ENCODE measurements at places on chromosomes 4 and X. TPM values are rescaled to one million over a fixed set of nuclear protein-coding genes. Genes with fewer than 3 reads are reported as not detected.

The MAGEA8 gene
- not detected for polyA plus RNA-seq

GRCh38 chr4:16205298-16206164 lies 20.7 kb downstream of the TAPT1 start:
- DNase-seq = no peak

The NPFFR2 gene
- 1.4 TPM for polyA plus RNA-seq

GRCh38 chr4:98688411-98689290 lies 30.2 kb upstream of the TSPAN5 start:
- DNase-seq = no peak

- no peak for DNase-seq
Observed at GRCh38 chr4:151809716-151810115, 48.9 kb upstream of the GATB start.

- no peak for DNase-seq
Observed at GRCh38 chr4:113764720-113765264, 3.3 kb upstream of the CAMK2D start.

- DNase-seq = no peak
Observed at GRCh38 chr4:152727784-152728183, 48.0 kb upstream of the TMEM154 start.

The NEIL3 gene
- polyA plus RNA-seq = 6.0 TPM

DNA sequence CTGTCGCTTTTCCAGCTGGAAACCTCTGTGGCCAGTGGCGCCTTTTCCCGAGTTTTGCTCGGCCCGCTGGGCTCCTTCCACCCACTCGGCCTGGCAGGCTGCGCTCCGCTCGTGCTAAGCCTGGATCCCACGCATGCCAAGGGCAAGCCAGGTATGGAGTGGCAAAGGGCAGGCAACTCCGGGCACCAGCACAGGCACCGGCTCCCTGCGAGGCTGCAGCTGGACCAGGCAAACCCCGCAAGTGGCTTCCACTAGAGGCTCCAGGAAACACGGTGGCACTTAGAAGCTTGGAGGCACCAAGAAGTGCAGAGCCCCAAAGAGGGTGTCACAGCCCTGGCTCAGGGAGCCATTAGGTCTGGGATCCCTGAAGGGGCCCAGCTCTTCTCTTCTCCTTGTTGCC lies 59.5 kb downstream of the PPA2 start:
- DNase-seq = no peak

DNA sequence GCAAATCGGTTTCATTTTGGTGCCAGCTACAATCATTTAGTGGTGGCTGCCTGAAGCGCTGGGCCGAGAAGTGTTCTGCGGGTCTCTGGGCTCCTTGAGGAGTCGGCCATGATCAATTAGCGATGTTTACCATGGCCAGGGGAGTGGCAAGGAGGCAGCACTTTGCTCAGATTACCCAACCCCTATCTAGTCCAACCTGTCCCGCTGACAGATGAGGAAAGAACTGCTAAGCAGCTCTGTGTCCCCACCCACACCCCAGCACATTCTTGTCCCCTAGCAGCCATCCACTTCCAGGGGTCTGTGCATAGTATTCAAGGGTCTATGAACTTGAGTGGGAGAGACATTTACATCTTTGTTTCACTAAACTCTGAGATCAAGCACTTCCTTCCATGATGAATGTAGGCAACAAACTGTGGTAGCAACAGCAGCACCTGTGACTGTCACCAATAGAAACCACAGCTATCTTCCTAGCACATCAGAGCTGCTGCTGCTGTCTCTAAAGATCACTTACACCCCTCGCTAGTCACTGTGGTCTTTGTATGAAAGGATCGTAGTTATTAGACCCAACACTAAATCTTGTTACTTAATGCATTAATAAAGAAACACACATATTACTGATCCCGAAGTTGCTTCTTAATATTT lies 331.6 kb downstream of the BCOR start:
- DNase-seq = no peak

DNA sequence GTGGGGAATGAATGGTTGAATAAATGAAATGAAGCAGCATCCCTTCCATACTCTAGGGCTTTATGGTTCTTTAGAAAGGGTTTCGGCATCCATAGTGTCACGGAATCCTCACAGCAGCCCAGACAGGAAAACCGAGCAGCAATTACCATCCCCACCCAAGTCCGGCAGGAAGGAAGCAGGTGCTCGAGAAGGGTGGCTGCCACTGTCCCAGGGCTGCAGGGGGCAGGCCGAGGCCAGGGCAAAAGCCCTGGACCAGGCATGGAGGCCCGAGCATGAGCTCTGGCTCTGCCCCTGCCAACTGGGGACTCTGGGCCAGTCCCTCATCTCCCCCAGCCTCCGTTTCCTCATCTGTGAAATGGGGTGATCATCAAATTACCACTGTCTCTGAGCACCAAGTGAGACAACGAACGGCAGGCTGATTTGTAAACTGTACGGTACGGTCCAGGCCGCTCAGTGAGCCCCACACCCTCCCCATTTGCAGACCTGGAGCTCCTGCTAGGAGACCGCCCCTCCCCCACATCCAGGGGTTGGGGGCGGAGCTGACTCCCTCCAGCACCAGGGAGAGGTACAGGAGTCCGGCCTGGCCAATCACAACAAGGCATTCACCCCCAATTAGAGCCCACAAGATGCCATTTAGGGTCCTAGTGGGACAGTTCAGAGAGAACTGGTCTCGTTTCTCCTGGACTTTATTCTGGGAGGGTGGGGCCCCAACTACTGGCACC lies 100.4 kb downstream of the WFS1 start:
- no peak for DNase-seq

The RAB40A gene
- polyA plus RNA-seq = 2.4 TPM

The ALAS2 gene
- polyA plus RNA-seq = 20.3 TPM

DNA sequence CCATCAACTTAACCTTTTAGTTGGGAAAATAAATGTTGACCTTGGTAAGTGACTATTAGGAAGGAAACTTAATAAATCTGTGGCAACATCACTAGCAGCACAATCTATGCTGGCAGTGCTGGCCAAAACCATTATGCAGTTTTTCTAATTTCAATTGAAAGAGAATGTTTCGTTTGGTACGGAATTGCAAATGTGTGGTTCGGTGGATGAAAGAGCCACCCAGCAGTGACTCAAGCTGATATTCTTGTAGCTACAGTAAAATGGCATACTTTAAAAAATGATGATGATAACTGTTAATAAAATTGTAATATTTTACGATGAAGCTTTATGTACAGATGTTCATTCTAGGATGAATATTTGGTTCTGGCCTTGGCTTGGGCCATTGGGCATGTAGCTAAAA lies 40.7 kb upstream of the AP1S2 start:
- no peak for DNase-seq

The GSX2 gene
- polyA plus RNA-seq = not detected

DNA sequence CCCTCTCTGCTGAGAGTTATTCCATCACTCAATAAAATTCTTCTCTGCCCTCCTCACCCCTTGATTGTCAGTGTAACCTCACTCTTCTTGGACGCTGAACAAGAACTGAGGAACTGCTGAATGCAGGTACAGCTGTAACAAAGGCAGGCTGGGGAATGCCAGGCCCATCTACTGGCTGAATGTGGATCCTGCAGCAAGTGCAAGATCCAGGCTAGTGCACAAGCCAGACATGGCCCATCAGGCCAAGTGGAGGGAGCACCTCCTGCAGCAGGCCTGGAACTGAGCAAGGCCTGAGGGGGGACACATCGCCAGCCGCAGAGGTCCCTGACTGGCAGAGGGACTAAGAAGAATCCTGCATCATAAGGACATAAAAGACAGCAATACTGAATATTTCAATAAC lies 411.8 kb upstream of the PCDH10 start:
- no peak for DNase-seq

The MGAT4D gene
- not detected for polyA plus RNA-seq

GRCh38 chrX:119375561-119375960 lies 23.6 kb upstream of the SLC25A43 start:
- DNase-seq = no peak

DNA sequence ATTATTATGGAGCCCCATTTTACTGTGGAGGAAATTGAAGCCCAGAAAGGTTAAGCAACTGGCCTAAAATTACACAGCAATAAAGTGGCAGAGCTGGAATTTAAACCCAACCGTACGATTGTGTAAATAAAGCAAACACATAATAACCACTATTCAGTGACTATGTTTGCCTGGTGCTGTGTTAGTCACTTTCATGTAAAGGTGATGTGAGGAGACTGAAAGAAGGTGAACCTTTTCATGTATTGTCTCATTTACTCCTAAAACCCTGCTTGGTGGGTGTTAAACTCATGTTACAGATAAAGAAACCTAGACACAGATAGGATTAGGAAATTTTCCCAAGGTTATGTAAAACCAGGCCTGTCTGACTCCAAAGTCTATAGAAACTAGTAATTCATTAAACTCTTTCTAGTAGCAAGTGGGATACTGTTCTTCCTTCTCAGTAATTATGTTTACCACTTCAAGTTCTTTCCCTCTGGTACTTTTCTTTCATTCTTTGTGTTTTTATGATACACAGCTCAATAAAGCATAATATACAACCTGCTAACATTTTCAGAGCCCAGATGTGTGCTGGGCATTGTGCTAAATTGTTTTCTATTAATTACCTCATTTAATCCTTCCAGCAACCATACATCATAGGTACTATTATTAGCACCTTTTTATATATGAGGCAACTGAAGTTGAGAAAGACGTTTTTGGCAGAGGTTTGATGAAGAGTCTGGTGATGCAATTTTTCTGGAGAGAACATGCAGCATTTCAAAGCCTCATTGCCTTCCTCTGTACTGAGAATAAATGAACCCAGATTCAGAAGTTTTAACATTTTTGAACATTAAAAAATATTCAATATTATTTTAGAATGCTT lies 202.7 kb downstream of the SPRY1 start:
- no peak for DNase-seq

GRCh38 chr4:22498866-22499265 lies 17.0 kb downstream of the ADGRA3 start:
- DNase-seq = no peak

DNA sequence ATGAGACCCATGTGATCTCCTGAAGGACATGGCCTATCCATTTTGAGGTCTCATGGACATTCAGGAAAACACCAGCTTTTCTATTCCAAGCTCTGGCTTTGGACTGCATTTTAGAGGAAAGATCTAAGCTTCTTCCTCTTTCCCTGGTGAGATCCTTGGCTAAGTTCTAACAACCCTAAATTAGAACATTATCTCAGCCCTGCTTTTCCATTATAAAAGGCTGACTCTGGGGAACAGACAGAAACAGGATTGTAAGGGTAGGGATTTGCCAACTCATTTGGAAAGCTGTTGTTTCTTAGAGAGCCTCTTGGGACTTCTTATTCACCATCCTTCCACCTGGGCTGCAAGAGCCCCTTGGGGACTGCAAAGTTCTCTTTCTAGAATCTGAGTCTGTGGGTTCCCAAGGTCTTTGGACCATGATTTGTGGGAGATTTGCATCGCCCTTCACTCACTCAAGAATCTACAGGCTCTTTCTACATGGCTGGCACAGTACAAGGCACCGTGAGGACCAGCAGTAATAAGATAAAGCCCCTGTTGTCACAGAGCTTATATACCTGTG lies 146.9 kb downstream of the FNIP2 start:
- DNase-seq = no peak

The TMPRSS11A gene
- polyA plus RNA-seq = not detected

- DNase-seq = no peak
Observed at GRCh38 chr4:1285790-1286553, 3.7 kb upstream of the MAEA start.

- no peak for DNase-seq
Observed at GRCh38 chrX:45811326-45811725, 610.6 kb upstream of the DIPK2B start.

GRCh38 chrX:41677183-41678060 lies 11.4 kb upstream of the GPR34 start:
- DNase-seq = no peak

DNA sequence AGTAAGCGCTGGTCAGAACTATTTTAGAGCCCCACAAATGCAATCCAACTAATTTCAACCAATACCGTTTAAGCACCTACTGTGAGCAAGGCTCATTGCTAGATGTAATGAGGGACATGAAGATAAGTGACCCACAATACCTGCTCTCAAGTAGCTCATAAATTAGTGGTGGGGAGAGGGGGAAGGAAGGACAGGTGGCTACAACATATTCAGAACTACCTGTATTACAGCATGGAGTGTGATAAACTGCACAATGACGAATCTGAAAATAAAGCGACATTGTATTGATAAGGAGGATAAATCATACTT lies 311.6 kb upstream of the DIAPH2 start:
- no peak for DNase-seq

- DNase-seq = no peak
Observed at GRCh38 chr4:121034017-121034416, 38.3 kb downstream of the NDNF start.

The SPANXN3 gene
- polyA plus RNA-seq = not detected

DNA sequence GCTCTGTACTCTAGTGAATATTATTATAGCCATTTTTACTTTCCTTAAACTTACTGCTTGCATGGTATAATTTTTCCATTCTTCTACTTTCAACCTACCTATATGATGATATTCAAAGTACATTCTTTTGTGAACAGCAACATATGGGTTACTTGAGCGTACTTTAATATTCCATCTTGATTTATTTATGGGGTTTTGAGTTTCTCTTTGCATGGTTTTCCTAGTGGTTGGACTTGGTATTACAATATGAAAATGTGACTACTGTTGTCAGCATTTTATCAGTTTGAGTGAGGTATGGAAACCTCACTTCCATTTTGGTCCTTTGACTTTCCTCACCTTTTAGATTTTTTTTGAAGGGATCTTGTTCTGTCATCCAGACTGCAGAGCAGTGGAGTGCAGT lies 35.9 kb downstream of the ADGRG4 start:
- no peak for DNase-seq

The CYBB gene
- 13.9 TPM for polyA plus RNA-seq

DNA sequence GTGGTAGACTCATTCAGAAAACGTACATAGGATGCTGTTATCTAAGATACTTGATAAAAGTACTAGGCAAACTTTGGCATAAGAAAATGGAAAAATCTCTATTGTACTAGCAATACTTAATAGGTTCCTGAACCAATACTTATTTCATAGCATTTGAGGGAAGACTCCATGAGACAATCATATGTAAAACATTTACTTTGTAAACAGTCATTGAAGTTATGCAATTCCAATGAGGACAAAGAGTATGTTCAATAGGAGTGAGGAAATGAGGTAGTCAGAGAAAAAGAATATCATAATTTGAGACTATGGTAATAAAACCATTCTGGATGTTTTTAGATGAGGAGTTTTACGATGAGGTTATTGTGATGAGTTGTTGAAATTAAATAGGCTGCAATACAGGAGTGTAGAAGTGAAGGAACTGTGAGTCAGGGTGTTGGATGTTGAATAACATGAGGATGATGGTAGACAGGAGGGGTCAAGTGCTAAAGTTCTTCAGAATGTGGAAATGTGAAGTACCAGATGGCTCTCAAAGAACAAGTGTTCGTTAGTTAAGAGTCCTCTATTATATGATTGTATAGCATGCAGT lies 397.9 kb downstream of the PPP3CA start:
- no peak for DNase-seq

The ADH7 gene
- polyA plus RNA-seq = not detected

DNA sequence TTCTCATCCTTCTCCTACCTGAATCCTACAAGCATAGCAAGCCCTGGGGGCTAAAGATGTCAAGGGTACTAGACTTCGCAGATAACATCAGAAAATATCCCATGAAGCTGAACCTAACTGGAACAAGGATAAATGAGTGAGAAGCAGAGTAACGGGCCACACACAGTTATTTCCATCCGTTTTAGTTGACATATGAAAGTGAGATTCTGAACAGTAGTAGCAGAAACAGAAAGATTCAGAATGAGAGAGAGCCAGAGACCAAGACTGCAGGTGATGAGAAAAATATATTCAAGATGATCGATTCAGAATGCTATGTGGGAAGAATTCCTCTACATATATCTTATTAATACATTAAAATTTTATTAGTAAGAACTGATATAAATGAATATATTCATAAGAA lies 165.1 kb downstream of the TSPAN5 start:
- no peak for DNase-seq

Data from right renal pelvis (tissue), 4 donors.